Activated T-helper 9 cell treated with anti-CD3 and anti-CD28 coated beads, Interleukin-2, amount 50 U/mL, for 16 hours (primary cell): ENCODE measurements at places on chromosomes 16 and 17.

- DNase-seq, result no peak
Observed at GRCh38 chr17:20999044-20999573, 43.7 kb downstream of the USP22 start.

DNA sequence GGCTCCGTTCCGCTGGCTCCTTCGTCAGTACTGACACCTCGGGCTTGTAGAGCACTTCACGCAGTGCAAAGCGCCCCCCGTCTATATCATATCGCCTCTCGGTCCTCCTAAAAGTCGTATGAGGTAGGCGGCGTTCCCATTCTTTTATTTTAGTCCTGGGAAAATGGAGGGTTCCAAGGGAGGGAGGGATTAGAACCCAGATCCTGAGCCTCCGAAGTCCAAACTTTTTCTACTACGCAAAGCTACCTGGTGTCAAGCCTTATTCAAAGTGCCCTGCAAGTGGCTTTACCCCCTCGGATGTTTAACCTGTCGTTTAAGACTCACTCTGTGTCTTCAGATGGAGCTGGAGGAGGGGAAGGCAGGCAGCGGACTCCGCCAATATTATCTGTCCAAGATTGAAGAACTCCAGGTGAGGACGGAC, 348 bp upstream of the FTSJ3 start:
- DNase-seq, result no peak

- DNase-seq, result no peak
Observed at GRCh38 chr17:81396722-81397313, 1.6 kb downstream of the BAHCC1 start.

DNA sequence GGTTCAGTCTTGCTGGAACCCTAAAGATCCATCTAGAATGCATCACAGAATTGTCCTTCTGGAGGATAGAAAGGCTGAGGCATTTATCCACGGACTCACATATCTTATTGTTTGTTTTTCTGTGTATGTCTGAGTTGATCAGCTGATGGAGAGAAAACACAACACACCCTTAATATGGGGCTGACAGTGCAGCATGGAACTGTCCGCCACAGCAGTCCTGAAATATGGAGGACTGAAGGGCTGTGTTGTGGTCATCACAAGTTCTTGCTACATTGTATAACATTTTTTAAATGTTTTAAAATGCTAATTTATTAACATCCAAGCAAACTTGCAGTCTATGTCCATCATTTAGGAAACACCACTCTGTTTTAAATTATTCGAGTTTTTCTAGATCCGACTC, 448.9 kb upstream of the ERCC4 start:
- no peak for DNase-seq

DNA sequence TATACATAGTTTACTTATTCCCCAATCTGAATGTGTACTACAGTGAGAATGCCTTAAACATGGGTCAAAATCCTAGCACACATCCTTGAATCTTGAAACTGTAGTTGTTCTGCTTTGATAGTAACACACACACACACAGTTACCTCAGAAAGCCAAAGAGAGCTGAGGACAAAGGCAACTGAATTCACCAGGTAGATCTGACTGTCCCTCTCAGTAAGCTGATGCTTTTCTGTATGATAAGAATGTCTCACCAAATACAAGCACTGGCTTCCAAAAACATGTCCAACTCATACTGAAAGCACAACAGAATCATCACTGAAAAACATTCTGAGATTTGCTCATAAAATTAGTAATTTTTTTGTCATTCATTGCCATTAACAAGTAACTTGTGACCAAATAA, 104.3 kb upstream of the DYNLRB2 start:
- no peak for DNase-seq

GRCh38 chr17:725084-725483, 7.3 kb upstream of the TLCD3A start:
- DNase-seq, result no peak

- peak; percentile 46 for DNase-seq
Observed at GRCh38 chr16:12573730-12574383, 229.8 kb downstream of the CPPED1 start.

- DNase-seq, result no peak
Observed at GRCh38 chr17:17179371-17179827, 26.7 kb downstream of the PLD6 start.

- no peak for DNase-seq
Observed at GRCh38 chr16:57603115-57604024, 25.1 kb upstream of the ADGRG1 start.

DNA sequence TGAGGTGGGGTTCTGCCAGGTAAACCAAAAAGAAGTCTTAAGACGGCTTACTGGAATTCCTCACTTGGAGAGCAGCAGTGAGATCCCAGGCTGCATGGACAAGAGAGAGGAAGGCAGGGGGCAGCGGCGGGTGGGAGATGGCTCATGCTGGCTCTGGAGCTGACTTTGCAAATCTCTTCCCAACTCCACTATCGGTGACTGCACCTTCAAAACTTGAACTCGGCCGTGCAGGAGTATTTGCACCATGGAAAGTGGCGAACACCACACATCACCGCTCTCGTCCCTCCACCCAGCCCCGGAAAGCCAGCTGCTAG, 16.7 kb downstream of the CA5A start:
- DNase-seq, result no peak
